ENCODE measurements at places on chromosomes 2 and 18.

GRCh38 chr2:160252278-160252887 is 52.3 kb upstream of the ITGB6 start:
- H3K27ac ChIP-seq, result no peak overlapping the region
- H3K4me1 ChIP-seq, result peaks cover 16% of the 10 kb centered on the region
- peak; percentile 53 for DNase-seq
- no peaks in the 10 kb centered on the region for H3K27me3 ChIP-seq

DNA sequence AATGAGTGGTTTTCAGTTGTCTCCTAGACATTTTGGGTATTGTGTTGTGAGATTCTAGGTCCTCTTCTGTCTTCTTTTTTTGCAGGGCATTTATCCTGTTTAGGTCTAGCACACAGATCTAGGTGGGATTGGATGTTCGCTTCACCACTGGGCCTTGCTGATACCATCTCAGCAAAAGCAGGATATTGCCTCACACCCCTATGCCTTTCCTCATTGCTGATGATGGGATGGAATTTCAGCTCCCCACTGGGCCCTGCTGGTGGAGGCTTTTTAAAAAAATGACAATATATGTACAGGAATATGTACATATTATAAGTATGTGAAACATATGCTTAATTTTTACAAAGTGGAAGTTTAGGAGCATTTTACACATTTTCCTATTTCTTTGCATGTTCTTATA is 5.4 kb upstream of the TOGARAM2 start:
- H3K27me3 ChIP-seq, result 0 out of 2 replicates have a peak, but pooled peaks cover 3% of the 10 kb centered on the region
- no peaks in the 10 kb centered on the region for H3K36me3 ChIP-seq
- no peaks in the 10 kb centered on the region for H3K4me1 ChIP-seq
- H3K4me3 ChIP-seq, result no peak overlapping the region
- no peak for DNase-seq

GRCh38 chr18:73201940-73202339 is 334.2 kb upstream of the NETO1 start:
- peak; percentile 0 for DNase-seq
- no peaks in the 10 kb centered on the region for H3K27me3 ChIP-seq
- no peaks in the 10 kb centered on the region for H3K36me3 ChIP-seq
- no peak overlapping the region for H3K27ac ChIP-seq
- no peak overlapping the region for H3K4me3 ChIP-seq

GRCh38 chr2:144015655-144016245 is 504.2 kb downstream of the ZEB2 start:
- peak overlapping the region; percentile 57 for H3K27ac ChIP-seq
- peak overlapping the region; percentile 35 for H3K4me3 ChIP-seq
- peaks cover 28% of the 10 kb centered on the region for H3K4me1 ChIP-seq
- no peaks in the 10 kb centered on the region for H3K27me3 ChIP-seq
- peak; percentile 96 for DNase-seq
